Ovary (tissue), 10 donors: ENCODE measurements at places on chromosomes 1 and 21. TPM values are rescaled to one million over a fixed set of nuclear protein-coding genes. Genes with fewer than 3 reads are reported as not detected.

Gene OR2T33
- polyA plus RNA-seq = not detected

Gene TOR1AIP1
- polyA plus RNA-seq = 93.5 TPM

Gene CD53
- 7.4 TPM for polyA plus RNA-seq

Gene DCAF6
- polyA plus RNA-seq = 51.1 TPM

Gene SLC16A4
- polyA plus RNA-seq = 33.0 TPM

Gene ORC1
- polyA plus RNA-seq = 0.51 TPM

Gene TBCE
- 22.9 TPM for polyA plus RNA-seq
